ENCODE measurements at places on chromosomes 1 and 21.
A peak's percentile ranks its signal among the peaks of the same experiment; 100 is the strongest.

DNA sequence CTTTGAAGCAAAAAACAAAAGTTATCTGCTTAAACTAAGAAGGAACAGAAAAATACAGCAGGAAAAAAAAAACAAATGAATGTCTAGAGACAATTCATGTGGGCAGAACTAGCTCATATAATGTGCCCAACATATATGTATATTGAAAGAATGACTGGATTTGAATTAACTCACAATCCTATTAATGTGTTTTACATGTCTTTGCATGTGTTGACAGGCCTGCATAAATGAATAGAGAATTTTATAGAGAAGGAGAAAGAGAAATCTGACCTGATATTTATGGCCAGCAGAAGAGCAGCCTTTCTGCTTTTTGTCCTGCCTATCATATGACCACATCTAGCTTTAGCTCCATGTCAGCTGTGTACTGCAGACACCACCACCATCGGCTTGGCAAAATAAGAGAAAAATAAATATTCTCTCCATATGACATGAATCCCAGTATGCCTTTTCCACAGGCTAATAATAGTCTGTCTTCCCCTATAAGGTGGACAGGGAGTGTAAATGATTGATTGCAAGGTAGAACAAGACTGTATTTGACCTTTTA, 171.5 kb upstream of the PALMD start:
- no peak for DNase-seq

GRCh38 chr1:155207806-155208540, at the start of gene THBS3:
Gene THBS3, minus strand, starts transcription at chr1:155207897. Its CDS starts 21 bp downstream, at chr1:155207876.
- peak; percentile 19 for DNase-seq

GRCh38 chr21:34965200-34966174, 83.6 kb downstream of the RUNX1 start:
- no peak for DNase-seq

GRCh38 chr21:38922474-38923235, 116.9 kb downstream of the ETS2 start:
- no peak for DNase-seq

DNA sequence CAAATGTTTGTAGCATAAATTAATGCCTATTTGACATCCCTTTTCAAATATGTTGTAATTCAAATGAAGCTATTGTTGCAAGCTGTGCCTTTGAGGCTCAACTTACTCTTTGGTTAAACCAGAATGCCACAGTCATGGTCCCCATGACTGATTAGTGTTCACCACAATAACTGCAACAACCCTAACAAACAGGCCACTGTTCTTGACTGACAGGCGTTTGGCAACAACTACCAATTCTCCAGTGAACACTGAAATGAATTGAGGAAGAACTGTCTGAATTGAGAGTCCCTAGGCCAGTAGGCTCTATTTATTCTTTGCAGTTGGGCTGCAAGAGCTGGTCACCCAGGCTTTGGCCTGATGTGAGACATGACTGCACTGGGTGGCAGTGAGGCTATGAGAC, 6.6 kb upstream of the TMEM167B start:
- DNase-seq: no peak

DNA sequence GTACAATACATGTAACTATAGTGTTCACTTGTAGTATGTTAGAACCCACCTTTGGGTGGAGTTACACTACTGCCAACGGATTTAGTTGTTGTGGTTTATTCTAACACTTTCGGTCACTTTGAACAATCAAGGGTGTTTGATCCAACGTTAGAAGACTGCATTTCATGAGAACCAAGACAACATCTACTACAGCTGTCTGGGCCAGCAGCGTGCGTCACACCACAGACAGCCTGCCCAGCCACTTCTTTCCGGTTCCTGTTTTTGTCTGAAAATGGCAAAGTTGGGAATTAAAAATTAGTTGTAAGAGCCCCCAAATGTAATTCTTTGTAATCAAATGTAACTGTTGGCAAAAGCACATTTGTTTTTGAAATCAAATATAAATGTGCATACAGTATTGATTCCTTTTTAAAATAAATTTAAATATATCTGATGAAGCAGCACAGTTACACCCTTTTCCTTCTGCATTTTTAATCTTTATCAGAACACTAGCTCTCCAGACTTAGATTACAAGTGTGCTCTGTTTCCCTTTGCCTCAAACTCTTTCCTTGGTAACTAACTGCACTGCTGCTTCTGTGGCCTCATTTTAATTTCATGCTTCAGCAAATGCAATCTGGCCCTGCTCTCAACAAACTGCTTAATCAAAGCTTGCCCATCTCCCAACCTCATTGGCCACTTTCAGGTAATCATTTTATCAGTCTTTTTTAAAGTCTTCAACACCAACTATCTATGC, 86.6 kb upstream of the DPH5 start:
- no peak for DNase-seq

GRCh38 chr1:243254233-243254926, 701 bp downstream of the CEP170 start:
- peak; percentile 41 for DNase-seq

DNA sequence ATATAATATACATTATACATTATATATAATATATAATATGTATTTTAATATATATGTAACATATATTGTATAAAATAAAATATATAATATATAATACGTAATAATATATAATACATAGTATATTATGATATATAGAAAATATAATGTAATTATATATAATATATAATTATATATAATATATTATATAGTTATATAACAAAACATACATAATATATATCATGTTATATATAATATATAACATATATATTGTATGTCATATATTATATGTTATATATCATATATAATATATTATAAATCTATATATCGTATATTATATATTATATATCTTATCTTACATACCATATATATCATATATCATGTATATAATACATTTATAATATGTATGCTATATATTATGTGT, 248.2 kb upstream of the TPTE start:
- DNase-seq: no peak

GRCh38 chr21:41925767-41926116, 28.1 kb downstream of the C2CD2 start:
- DNase-seq: no peak

- no peak for DNase-seq
Measured at GRCh38 chr1:117447661-117448060, 80.4 kb downstream of the MAN1A2 start.

GRCh38 chr1:232413674-232414073, 216.3 kb downstream of the SIPA1L2 start:
- DNase-seq: no peak

- DNase-seq: no peak
Measured at GRCh38 chr1:167728818-167729410, 7.1 kb downstream of the MPZL1 start.

GRCh38 chr1:180973369-180973768, 49.3 kb downstream of the STX6 start:
- no peak for DNase-seq

DNA sequence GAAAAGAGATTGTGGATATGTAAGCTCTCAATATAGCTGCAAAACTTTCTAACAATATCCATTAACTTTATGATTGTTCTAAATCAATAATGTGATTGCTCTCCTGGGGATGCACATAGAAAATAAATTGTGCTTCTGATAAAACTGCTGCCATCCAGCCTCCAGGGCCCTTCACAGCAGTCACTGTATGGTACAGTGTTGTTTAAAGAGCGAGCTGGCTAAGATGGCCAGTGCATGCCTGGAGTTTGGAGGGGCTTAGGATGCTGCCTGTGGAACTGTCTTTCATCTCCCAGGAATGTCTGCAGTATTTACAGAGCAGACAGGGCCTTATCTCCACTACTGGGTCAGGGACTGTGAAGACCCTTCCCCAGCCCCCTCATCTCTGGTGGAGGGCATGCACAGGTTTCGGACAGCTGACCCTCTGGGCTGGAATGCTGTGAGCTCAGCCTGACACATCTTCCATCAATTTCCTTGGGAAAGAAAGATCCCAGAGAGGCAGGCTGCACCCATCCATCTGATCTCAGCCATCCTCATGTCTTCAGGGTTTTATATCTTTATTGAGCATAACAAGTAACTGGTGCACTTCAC, 137.0 kb downstream of the PLPP3 start:
- DNase-seq: no peak

DNA sequence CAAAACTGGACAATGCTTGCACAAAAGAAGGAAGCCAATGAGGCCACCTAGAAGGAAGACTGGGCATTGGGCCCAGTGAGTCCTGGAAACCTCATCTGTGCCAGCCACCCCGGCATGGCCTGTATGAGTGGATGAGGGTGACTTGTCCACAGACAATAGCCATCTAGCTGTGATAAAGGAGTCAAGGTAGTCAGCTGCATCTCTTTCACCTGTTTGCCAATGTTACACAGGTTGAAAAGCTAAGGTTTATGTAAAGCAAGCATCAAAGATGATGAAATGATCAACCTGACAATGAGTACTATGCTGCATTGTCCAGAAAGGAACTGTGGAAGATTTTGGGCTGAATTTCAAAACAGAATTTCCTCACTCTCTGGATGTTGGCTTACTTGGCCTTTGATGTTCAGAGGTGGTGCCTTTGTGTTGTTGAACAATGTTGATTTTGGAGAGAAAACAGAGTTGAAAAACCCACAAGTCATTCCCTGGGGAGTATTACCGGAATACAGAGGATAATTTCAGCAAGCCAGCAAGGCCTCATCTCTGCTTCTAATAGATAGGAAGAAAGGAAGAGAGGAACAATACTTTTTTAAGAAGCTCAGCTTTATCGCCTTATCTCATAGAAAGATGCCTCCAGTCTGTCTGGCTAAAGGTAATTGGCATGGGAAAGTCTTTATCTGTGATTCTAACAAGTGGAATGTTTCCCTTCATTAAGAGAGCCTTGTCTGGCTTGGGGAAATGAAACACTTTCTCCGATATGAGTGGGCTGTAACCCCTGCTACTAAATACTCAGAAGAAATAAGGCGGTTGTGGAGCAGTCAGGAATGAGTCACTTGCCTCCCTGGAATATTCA, 11.4 kb upstream of the SELE start:
- DNase-seq: no peak

GRCh38 chr1:204445860-204446412, 34.3 kb upstream of the PPP1R15B start:
- no peak for DNase-seq

- DNase-seq: no peak
Measured at GRCh38 chr21:39001341-39001740, 181.9 kb downstream of the PSMG1 start.

DNA sequence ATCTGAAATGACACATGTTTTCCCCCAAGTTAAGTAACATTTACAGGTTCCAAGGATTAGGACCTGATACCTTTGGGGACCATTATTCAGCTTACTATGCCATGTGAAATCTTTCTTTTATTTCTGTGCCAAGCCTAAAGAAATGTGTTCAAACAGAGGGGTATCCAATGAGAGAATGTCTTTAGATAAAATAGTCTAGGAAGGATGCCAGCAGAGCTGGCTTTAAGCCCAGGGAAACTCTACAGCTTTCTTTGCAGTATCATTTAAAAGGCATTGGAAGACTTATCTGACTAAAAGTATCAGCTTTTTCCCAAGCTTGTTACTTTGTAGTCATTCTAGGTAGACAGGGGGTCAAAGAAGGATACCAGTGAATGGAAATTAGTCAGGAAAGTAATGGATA, 860.4 kb downstream of the PLA2G4A start:
- peak; percentile 5 for DNase-seq

- DNase-seq: no peak
Measured at GRCh38 chr1:54609301-54609921, 13.9 kb downstream of the FAM151A start.

- DNase-seq: no peak
Measured at GRCh38 chr1:160836981-160837557, 25.6 kb downstream of the CD244 start.

- no peak for DNase-seq
Measured at GRCh38 chr1:67804710-67805109, 28.6 kb downstream of the GNG12 start.

DNA sequence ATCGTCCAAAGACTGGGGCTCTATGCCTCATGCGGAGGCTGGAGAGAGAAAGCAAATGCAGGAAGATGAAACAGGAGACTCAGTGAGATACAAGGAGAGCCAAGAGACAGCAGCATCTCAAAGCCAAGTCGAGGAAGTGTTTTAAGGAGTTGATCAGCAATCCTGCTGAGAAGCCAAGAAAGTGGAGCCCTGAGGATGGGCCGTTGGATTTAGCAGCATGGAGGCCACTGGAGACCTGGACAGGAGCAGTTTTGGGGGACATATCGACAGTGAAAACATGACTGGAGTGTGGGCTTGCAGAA, 107.4 kb upstream of the ZBTB40 start:
- DNase-seq: no peak

DNA sequence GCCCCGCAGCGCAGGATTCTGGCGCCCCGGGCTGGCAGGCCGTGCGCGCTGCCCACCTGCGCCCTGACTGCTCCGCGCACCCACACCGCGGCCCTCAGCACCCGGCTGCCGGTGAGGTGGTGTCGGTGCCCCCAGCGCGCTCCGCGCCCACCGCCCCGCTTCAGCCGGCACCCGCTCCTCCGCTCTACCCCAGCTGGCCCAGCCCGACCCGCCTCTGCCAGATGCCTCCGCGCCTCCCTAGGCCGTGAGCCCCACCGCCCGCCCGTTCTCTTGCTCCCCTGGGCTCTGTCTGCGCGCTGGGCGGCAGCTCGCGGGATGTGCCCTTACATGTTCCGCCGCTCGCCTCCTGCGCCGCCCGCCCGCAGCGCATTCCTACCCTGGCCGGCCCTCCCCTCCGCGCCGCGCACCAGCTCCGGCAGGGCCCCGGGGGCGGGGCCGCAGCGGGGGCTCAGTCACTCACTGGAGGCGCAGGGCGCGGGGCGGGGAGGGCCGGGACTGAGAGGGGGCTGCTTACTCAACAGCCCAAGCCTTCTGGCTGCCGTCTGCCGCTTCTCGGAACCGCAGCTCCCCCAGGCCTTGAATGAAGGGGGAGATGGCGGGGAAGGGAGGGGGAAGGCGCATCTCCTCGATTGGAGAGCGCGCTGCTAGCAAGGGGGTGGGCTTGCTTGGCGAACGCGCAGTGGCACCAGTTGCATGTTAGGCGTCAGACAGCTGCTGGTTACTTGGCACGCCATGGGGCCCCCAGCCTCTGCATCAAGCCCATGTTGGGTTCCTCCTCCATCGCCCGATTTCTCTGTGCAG, at the start of gene PHLDA3:
Gene PHLDA3, minus strand, starts transcription at position 345 of the 801 bp plus-strand sequence. CDS start 402 bp downstream, outside the sequence.
- DNase-seq: no peak

DNA sequence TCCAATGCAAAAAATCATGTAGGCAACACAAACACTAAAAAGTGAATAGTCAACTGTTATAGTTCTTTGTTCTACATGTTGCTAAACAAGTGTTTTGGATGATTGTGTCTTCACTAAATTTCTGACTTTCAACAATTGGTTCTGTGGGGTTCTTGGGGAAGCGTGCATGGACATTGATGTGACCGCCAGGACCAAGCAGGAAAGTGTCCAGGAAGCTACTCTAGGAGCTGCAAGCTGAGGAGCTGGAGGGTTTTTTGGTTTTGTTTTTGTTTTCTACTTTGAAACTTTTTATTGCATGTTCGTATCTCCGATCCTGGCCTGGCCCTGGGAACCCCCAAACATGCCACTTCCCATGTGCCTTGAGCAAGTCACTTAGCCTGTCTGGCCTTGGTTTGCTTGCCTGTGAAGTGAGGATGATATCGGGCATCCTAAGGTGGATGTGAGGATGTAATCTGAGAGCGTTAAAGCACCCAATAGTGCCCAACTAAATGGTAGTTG, 8.0 kb downstream of the TMPRSS3 start:
- no peak for DNase-seq

DNA sequence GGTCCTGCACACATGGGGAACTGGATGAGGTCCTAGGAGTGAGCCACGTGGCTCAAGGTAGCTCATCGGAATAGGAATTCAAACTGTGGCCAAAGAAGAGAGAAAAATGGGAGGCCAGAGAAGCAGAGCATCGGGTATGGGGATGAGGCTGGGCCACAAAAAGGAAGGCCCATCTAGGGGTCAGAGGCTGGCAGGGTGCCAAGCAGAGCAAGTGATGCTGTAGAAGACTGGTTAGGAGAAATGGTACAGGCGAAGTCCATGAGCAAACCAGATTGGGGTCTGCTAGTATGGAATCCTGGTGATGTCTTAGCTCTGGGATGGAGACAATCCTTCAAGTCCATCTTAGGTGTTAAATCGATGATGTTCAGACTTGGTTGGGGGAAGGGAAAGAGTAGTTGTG, 68.0 kb downstream of the TEX35 start:
- DNase-seq: no peak
